ENCODE measurements at places on chromosomes 7 and 10. TPM values are rescaled to one million over a fixed set of nuclear protein-coding genes. Genes with fewer than 3 reads are reported as not detected.

DNA sequence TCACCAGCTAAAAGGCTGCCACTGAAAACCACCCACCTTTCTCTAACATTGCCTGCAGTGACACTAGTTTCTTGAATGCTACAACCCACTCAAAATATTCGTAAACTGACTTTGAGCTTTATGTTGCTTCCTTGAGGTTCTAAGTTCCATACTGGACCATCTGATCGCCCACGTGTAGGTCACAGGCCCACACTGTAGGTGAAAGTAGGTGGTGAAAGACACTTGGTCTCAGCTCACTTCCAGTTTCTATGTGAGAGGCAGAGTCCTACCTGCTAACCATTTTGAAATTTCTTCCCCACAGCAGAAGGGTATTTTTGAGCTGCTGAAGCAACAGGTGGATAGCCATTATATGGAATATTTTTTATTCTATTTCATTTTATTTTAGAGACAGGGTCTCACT, 97.3 kb downstream of the MYO3A start:
- no peak for DNase-seq
- no peaks in the 10 kb centered on the region for H3K4me1 ChIP-seq
- H3K27ac ChIP-seq, result no peak overlapping the region
- no peaks in the 10 kb centered on the region for H3K27me3 ChIP-seq
- no peaks in the 10 kb centered on the region for H3K36me3 ChIP-seq
- no peak overlapping the region for H3K4me3 ChIP-seq

Gene HMX3
- total RNA-seq, result not detected

Gene ABCB8
- total RNA-seq, result 51.2 TPM

Gene POLR2J
- total RNA-seq, result 41.7 TPM

Gene GPR26
- not detected for total RNA-seq

DNA sequence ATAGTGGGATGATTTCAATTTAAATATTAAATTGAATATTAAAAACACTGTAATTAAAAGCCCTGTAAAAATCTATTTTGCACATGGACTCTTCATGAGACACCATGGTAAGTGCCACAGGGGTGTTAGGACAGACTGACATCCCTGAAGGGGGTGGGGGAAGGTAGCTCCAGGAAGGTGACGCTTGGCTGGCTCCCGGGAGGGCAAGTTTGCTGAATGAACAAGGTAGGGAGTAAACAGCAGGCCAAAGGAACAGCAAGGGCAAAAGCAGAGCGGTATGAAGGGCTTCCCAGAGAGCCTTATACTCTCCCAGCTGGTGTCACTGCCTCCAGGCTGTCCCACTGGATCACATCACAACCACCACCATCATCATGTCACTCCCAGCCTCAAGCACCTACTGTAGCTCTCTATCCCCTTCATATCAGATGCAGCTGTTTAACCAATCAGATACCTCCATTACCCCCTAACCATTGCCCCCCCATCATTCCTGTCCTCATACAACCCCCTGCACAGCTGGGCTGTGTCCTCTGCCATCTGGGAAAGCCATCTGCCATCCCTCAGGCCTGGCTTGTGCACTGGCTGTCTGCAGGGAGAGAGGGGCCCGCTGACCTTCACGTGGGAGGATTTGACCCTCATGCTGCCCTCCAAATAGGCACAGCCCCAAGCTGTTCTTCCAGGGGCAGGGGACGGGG, 19.5 kb downstream of the HSPA12A start:
- no peak overlapping the region for H3K27ac ChIP-seq
- no peaks in the 10 kb centered on the region for H3K36me3 ChIP-seq
- H3K4me1 ChIP-seq, result peaks cover 21% of the 10 kb centered on the region
- H3K27me3 ChIP-seq, result peaks cover 32% of the 10 kb centered on the region
- no peak for DNase-seq

DNA sequence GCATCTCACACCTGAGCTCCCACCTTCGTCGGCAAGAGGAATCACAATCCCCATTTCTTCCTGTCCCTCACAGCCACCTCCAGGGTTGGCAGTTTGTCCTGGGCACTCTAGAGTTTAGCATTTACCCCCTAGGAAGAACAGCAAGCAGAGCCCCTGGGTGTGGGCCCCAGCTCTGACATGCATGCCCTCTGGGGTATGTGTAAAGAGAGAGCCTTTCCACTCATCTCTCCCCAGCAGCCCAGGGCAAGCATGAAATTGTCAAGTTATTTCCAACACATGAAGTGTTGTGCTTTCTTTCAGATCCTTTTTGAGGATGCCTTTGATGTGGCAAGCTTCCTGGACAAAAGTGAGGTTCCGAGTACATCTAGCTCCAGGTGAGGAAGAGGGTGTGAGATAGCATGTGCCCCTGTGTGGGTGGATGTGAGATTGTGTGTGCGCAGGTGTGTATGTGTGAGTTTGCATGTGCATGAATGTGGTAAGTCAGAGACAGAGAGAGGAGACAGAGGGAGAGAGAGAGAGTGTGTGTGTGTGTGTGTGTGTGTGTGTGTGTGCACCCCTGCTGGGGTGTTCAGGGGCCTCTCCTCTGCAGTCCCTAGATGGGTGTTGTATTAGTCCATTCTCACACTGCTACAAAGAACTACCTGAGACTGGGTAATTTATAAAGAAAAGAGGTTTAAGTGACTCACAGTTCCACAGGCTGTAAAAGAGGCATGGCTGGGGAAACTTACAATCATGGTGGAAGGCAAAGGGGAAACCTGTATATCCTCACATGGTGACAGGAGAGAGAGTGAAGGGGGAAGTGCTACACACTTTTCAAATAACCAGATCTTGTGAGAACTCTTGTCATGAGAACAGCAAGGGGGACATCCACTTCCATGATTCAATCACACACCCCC, 18.1 kb downstream of the STRA8 start:
- peaks cover 2% of the 10 kb centered on the region for H3K4me1 ChIP-seq
- H3K4me3 ChIP-seq, result no peak overlapping the region
- H3K27me3 ChIP-seq, result no peaks in the 10 kb centered on the region
- no peak for DNase-seq
- no peaks in the 10 kb centered on the region for H3K36me3 ChIP-seq

Gene SFRP4
- total RNA-seq, result not detected

Gene ADCY1
- 4.3 TPM for total RNA-seq

Gene PRKAR2B
- 0.50 TPM for total RNA-seq

GRCh38 chr7:142375710-142376313, 118.0 kb upstream of the PRSS58 start:
- H3K36me3 ChIP-seq, result no peaks in the 10 kb centered on the region
- peaks cover 14% of the 10 kb centered on the region for H3K27me3 ChIP-seq
- DNase-seq, result no peak
- no peak overlapping the region for H3K4me3 ChIP-seq

Gene MORN4
- 2.6 TPM for total RNA-seq

GRCh38 chr7:148436135-148436534, 154.4 kb upstream of the C7orf33 start:
- H3K36me3 ChIP-seq, result no peaks in the 10 kb centered on the region
- no peak overlapping the region for H3K27ac ChIP-seq
- H3K4me3 ChIP-seq, result no peak overlapping the region
- no peaks in the 10 kb centered on the region for H3K27me3 ChIP-seq
- no peak for DNase-seq

DNA sequence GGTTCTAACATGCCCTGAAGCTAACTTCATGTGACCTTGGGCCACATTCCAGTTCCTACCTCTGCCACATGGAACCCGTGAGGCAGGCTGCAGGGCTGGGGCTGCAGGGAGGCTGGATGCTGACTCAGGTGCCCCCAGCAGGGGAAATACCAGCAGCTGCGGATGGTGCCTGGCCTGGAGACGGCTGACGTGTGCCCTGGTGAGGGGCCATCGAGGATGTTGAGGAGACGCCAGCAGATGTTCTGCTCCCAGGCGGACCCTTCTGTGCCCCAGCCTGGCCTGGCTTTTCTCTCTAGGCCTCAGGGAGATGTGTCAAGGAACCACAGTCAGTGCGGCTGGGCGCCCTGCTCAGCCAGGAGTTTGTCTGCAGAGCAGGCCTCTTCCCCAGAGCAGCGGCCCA, 8.8 kb downstream of the BAG3 start:
- H3K36me3 ChIP-seq, result peaks cover 24% of the 10 kb centered on the region
- H3K4me1 ChIP-seq, result peaks cover 61% of the 10 kb centered on the region
- DNase-seq, result no peak
- no peaks in the 10 kb centered on the region for H3K27me3 ChIP-seq

DNA sequence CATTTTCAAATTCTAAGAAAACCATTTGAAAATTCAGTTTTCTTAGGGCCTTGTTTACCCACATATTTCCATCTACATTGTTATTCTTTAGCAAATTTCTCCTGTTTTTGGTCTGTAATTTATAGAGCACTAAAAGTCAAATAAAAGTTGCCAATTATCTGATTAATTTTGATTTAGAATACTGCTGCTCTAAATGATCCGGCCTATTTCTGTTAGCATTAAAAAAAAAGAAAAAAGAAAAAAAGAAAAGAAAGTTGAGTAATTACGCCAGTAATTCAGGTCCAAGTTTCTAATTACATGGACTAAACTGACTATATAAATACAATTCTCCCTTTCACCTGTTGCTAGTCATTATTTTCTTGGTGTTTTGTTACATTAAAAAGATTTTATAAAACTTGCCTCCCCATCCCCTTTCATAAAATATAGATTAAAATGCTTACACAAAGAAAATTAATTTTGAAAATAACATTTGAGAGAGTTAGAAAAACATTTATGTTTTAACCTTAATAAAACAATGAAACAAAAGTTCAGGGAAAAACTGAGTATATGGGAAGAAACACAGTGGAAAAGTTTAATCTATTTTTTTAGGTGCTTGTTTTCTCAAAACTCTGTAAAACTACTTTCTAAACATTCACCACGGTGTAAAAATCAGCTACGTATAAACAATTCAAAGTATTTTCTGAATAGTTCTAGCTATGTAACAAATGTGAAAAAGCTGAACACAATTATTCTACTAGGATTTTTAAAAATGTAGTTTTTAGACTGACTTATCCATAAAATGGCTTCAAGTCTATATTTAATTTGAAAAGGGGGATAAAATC, 6.8 kb upstream of the COMMD3 start:
- peak overlapping the region; percentile 19 for H3K27ac ChIP-seq
- H3K4me3 ChIP-seq, result no peak overlapping the region
- no peaks in the 10 kb centered on the region for H3K36me3 ChIP-seq
- H3K27me3 ChIP-seq, result no peaks in the 10 kb centered on the region
- no peak for DNase-seq

- H3K4me3 ChIP-seq, result no peak overlapping the region
- H3K27ac ChIP-seq, result no peak overlapping the region
- H3K36me3 ChIP-seq, result no peaks in the 10 kb centered on the region
- DNase-seq, result no peak
These were observed 132.6 kb downstream of the GNAT3 start for GRCh38 chr7:80379034-80379982.

Gene GNAT3
- total RNA-seq, result not detected

Gene EBF3
- not detected for total RNA-seq

GRCh38 chr10:15433850-15434537, 62.9 kb upstream of the FAM171A1 start:
- peak overlapping the region; percentile 61 for H3K4me3 ChIP-seq
- peaks cover 8% of the 10 kb centered on the region for H3K27me3 ChIP-seq
- peaks cover 3% of the 10 kb centered on the region for H3K4me1 ChIP-seq
- DNase-seq, result peak; percentile 24

DNA sequence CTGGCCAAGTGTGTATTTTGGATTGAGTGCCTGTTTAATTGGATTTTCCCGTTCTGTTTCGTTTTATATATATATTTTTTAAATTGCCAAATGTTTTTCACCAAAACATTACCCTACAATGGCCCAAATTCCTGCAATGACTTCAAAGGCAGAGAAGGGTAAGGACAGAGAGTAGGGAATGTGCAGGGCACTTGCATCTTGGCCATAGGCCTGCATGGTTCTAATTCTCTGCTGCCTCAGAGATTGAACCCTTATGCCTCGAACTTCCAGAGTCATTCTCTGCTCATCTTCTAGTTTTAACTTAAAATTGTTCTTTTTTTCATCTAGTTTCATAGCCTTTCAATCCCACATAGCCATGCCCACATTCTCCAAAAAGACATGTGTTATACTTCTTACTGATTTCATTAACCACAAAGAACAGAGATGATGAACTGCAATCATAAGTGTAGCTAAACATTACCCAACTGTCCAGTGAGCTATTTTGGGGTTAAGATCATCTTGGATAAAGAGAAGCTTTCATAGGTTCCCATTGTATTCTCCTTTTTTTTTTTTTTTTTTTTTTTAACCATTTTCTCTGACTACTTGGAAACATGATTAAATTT, 177.6 kb downstream of the PLXDC2 start:
- no peaks in the 10 kb centered on the region for H3K4me1 ChIP-seq
- no peak overlapping the region for H3K27ac ChIP-seq
- H3K27me3 ChIP-seq, result no peaks in the 10 kb centered on the region
- H3K4me3 ChIP-seq, result no peak overlapping the region

Gene PIK3AP1
- 6.6 TPM for total RNA-seq

Gene GATA3
- 112 TPM for total RNA-seq

Gene STRA8
- total RNA-seq, result not detected

DNA sequence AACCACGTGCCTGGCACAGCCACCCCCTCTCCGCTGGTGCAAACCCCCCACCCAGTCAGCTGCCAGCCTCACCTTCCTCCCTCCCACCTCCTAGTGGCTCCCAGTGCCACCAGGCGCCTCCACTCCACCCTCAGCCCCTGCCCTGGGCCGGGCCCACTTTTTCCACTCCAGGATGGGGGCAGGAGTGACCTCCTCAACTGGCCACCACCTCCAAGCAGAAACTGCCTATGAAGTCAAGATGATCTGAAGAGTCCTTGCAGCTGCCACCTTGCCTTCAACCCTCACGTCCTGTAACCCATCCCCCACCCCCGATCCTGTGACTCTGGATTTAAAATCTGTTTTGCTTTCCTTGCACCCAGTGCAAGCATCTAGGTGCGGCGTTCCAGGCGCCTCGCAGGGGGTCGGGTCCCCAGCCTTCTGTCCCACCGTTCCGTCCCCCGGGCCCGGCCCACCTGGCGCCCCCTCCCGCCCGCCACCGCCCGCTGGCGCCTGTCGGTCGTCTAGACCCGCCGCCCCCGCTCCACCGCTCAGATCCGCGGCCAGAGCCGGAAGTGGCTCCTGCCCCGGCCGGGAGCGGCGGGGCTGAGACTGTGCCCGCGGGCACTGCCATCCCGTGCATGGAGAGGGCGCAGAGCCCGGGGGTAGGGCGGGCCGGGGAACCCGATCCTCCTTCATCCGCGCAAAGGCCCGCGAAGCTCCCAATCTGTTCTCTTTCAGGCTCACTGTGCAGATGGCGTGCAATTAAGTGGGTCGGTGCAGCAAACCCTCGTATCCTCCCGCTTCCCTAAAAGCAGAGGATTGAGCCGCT, 51.2 kb upstream of the GTF2I start:
- H3K27ac ChIP-seq, result no peak overlapping the region
- peaks cover 11% of the 10 kb centered on the region for H3K4me1 ChIP-seq
- peak; percentile 48 for DNase-seq

Gene ZPBP
- not detected for total RNA-seq

GRCh38 chr10:115882021-115882420, 391.0 kb downstream of the GFRA1 start:
- no peak for DNase-seq
- H3K27ac ChIP-seq, result no peak overlapping the region
- H3K36me3 ChIP-seq, result no peaks in the 10 kb centered on the region
- H3K27me3 ChIP-seq, result no peaks in the 10 kb centered on the region
- no peaks in the 10 kb centered on the region for H3K4me1 ChIP-seq

DNA sequence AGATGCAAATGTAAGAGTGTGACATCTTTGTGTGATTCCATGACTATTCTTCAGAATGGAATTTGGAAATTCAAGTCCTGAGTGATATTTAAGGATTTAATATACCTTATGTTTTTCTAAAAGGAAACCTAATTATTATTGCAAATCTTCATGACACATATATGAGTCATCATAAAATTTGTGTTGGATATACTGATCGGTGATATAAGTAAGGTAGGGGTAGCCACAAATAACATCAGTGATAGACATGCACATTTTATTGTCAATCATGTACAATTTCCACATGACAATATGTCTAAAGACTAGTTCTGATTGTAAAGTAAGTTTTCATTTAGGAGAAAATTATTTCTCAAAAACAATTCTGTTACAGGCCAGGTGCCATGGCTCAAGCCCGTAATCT, 59.7 kb upstream of the AGMO start:
- no peak overlapping the region for H3K27ac ChIP-seq
- no peaks in the 10 kb centered on the region for H3K4me1 ChIP-seq
- no peaks in the 10 kb centered on the region for H3K27me3 ChIP-seq
